H9 (cell line): ENCODE measurements at places on chromosomes 2 and 18. TPM values are rescaled to one million over a fixed set of nuclear protein-coding genes. Genes with fewer than 3 reads are reported as not detected.

DNA sequence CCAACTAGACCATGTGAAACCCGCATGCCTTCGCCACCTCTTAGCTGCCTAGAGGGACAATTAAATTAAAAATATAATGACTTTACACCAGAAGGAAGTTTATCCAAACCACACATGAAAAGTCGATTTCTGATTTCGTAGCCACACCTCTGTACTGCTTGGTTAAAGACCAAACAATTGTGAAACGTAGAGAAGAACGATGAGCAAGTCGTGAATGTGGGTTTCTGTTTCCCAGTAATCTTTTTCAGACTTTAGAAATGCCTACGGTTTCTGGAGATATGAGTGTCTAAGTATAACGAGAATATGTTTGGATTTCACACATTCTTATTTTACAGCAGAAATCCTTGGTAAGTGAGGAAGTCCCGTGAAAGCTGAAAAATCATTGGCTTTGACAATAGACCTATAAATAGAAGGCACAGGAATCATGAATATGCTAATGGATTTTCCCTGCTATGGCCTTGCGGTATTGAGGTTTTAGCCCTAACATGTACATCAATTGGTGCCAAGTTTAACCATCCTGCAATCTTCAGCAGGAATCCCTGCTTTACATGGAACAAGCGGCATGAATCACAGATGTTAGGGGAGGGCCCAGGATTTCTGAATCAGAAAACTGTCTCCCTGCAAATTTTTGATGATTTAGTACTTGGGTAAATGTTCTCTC is 105.6 kb downstream of the TTC32 start:
- no peaks in the 10 kb centered on the region for H3K27me3 ChIP-seq
- H3K27ac ChIP-seq: no peak overlapping the region
- no peak for DNase-seq
- H3K4me1 ChIP-seq: no peaks in the 10 kb centered on the region
- H3K4me3 ChIP-seq: no peak overlapping the region
- H3K36me3 ChIP-seq: no peaks in the 10 kb centered on the region

- no peak overlapping the region for H3K27ac ChIP-seq
- H3K4me1 ChIP-seq: peaks cover 9% of the 10 kb centered on the region; the same call in 1 of the 2 replicates
- H3K4me3 ChIP-seq: no peak overlapping the region
These were observed 168.3 kb downstream of the NR4A2 start for GRCh38 chr2:156164091-156164720.

DNA sequence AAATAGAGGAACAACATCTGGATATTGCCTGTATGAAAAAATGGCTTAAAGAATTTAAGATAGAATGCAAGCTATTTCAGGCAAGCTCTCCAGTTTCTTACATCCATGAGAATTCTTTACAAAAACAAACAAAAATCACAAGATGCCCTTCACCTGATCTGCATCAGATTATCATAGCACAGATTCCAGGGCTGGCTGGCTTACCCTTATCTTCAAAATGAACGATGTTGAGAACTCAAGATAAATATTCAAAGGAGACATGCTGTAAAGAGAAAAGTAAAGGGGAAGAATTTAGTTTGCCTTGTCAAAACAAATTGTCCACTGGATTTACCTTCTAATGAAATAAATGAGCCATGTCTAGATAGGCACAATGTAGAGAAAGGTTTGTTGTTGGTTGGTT is 18.7 kb upstream of the SLC40A1 start:
- H3K27ac ChIP-seq: no peak overlapping the region
- no peaks in the 10 kb centered on the region for H3K36me3 ChIP-seq
- no peak for DNase-seq

GRCh38 chr18:11969904-11970835 is 11.1 kb upstream of the IMPA2 start:
- no peaks in the 10 kb centered on the region for H3K27me3 ChIP-seq
- H3K36me3 ChIP-seq: no peaks in the 10 kb centered on the region
- no peak for DNase-seq
- no peaks in the 10 kb centered on the region for H3K4me1 ChIP-seq
- no peak overlapping the region for H3K4me3 ChIP-seq

DNA sequence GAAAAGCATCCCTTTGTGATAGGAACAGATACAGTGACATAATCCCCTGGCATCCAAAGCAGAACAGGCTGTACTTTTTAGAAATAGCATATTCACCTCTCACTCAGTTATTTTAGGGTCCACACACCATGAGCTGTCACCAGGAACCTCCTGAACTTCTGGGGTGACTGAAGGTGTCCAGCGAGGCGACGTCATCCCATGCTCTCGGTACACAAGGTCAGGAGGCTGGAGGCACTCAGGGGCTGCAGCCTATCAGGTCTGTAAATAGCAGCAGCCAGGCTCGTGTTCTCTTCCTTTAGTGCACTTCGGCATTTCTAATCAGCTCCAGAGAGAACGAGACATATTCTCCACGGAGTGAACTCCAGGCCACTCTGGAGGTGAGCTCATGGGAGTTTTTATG is 98.3 kb downstream of the GATA6 start:
- H3K4me3 ChIP-seq: no peak overlapping the region
- no peak for DNase-seq
- H3K27me3 ChIP-seq: peaks cover 3% of the 10 kb centered on the region; the same call in 1 of the 2 replicates
- no peaks in the 10 kb centered on the region for H3K4me1 ChIP-seq
- no peak overlapping the region for H3K27ac ChIP-seq

GRCh38 chr18:37598966-37599896 is 33.6 kb upstream of the CELF4 start:
- H3K36me3 ChIP-seq: no peaks in the 10 kb centered on the region; the same call in 2 of the 3 replicates
- no peak overlapping the region for H3K27ac ChIP-seq
- no peak overlapping the region for H3K4me3 ChIP-seq
- no peak for DNase-seq
- H3K27me3 ChIP-seq: no peaks in the 10 kb centered on the region
- no peaks in the 10 kb centered on the region for H3K4me1 ChIP-seq

DNA sequence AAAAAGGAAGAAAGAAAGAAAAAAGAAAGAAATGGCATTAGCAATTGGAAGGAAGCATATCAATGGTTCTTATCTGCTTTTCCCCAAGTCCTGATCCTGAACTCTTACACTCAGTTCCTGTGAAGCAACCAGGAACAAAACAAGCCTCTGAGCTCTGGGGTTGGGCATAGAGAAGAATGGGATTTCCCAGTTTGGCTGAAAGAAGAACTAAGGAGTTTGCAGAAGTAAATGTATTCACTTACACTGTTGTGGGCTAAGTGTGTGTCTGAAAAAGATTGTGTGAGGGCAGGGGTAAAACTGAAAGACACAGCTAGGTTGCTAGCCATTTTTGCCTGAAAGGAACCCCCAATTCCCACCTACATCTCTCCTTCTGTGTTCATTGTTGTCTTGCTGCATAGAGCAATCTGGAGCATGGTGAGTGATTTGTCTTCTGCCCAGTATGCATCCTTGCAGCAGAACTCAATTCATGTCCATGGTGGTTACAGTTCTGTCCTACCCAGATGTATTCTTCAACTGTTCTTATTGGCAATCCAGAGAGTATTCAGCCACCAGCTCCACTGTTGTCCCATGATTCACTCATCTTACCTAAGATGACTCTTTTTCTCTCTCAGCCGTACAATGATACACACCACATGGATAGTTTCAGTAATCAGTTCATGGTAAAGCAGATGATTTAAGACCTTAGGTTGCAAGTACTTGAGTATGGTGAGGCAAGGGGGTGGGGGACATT is 348.7 kb downstream of the ARHGAP15 start:
- H3K36me3 ChIP-seq: no peaks in the 10 kb centered on the region
- H3K4me3 ChIP-seq: no peak overlapping the region
- H3K27me3 ChIP-seq: no peaks in the 10 kb centered on the region; the same call in 1 of the 2 replicates
- H3K27ac ChIP-seq: no peak overlapping the region
- no peaks in the 10 kb centered on the region for H3K4me1 ChIP-seq

- no peaks in the 10 kb centered on the region for H3K36me3 ChIP-seq
- no peak overlapping the region for H3K27ac ChIP-seq
- H3K4me1 ChIP-seq: no peaks in the 10 kb centered on the region
- no peak overlapping the region for H3K4me3 ChIP-seq
- no peaks in the 10 kb centered on the region for H3K27me3 ChIP-seq
These were observed 30.4 kb downstream of the ODC1 start for GRCh38 chr2:10417551-10418335.

DNA sequence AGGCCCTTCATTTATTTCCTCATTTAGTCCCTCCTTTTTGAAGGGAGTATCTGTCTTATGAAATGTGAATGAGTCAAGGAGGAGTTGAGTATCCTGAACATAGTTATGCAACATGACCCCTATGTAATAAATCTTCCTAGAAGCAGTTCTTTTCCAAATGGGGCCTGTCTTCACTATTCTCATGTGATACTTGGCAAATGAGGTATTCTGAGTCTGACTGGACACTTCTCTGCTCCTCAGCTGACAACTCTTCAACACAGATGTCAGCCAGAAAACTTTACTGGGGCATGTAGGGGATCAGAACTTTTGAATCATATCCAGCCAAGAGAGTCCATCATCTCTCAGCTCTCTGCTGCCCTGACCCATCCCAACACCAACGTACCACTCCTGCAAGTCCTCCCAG is 291.6 kb downstream of the ZNF385B start:
- no peaks in the 10 kb centered on the region for H3K27me3 ChIP-seq
- no peak overlapping the region for H3K27ac ChIP-seq
- no peak overlapping the region for H3K4me3 ChIP-seq
- DNase-seq: no peak
- no peaks in the 10 kb centered on the region for H3K4me1 ChIP-seq

The MGAT4A gene
- 3.3 and 3.5 TPM in 2 replicates for total RNA-seq

The C1QL2 gene
- 0.81 and 0.90 TPM in 2 replicates for total RNA-seq

The MC4R gene
- not detected in 2 replicates for total RNA-seq
